ENCODE measurements at places on chromosomes 16 and 17. TPM values are rescaled to one million over a fixed set of nuclear protein-coding genes. Genes with fewer than 3 reads are reported as not detected.

DNA sequence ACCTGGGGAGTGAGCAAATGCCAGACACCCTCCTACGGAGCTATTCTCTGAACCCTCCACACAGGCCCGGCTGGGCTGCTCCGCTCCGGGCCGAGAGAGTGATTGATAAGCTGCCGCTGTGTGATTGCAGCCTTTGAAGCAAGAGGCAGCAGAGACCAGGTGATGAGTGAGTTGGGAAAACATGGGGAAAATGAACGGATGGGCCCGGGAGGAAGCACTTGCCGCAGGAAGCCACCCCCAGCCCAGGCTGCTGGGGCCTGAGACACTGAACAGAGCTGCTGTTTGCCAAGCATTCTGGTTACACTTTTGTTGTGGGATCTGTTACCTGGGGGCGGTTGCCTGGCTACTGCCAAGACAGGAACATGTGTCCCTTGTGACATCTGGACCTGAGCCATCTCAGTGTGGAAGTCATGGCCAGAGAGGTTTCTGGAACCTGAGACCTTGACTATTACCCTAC is 46.4 kb upstream of the KLHDC4 start:
- DNase-seq, result no peak

GRCh38 chr17:73603971-73604370 is 40.3 kb downstream of the SDK2 start:
- DNase-seq, result no peak

DNA sequence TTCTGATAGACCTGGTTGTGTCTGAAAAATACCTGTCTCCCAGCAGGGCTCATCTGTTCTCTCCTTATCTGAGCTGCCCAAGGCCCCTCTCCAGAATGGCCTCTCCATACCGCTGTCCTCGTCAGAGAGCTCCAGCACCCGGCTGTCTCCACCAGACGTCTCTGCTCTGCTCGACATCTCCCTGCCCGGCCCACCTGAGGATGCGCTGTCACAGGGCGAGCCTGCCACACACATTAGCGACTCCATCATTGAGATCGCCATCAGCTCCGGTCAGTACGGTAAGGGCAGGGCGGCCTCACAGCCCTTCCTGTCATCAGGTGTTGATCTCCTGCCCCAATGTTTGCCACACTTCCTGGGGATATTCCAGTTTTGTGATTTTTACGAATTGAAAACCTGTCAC is 10.2 kb upstream of the JPT2 start:
- DNase-seq, result no peak

GRCh38 chr17:17416400-17417360 is 60.1 kb upstream of the MED9 start:
- peak; percentile 83 for DNase-seq

KRTAP3-2 gene
- not detected for total RNA-seq

P2RX5 gene
- total RNA-seq, result 0.29 TPM

OR1E2 gene
- total RNA-seq, result not detected

LITAFD gene
- not detected for total RNA-seq
